GM10248 (cell line): ENCODE measurements at places on chromosomes 7 and 10.

GRCh38 chr10:76111986-76112825, 680.8 kb downstream of the LRMDA start:
- DNase-seq = no peak

DNA sequence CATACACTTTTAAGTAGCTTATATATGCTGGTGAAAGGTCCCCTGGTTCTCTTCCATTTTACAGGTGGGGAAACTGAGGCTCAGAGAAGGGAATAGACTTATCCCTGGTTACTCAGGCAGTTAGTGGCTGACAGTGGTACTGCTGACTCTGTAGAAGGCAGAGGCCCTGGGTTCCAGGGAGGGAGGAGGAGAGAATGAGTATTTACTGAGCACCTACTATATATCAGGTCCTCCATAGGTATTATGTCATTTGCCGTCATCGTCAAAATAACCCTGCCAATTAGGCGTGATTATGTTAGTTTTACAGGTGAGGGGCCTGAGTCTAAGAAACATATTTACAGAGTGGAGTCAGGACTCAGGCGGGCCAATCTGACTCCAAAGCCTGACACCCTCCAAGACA, 13.3 kb upstream of the PALD1 start:
- DNase-seq = no peak

GRCh38 chr10:131474416-131474815, 162.9 kb upstream of the TCERG1L start:
- DNase-seq = no peak

GRCh38 chr10:98427011-98427515, 12.1 kb upstream of the PYROXD2 start:
- DNase-seq = no peak

- no peak for DNase-seq
Observed at GRCh38 chr7:131010029-131010716, 276.2 kb upstream of the KLF14 start.

GRCh38 chr7:5425507-5426225, 2.0 kb upstream of the TNRC18 start:
- DNase-seq = no peak

DNA sequence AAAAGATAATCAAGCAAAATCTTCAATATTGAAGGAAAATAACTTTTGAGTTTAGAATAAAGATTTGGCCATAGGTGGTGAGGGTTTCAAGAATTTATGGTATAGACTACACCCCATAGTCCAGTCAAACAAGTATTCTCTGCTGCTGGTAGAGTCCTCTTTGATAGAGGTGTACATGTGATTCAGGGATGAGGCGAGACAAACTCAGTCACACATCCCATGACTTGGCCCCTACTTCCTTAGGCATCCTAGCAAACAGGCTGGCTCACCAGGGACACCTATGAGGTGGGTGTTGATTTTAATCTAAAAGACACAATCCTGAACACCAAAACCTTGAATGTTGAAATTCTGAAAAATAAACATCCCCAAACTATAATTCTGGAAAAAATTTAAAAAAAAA, 78.1 kb upstream of the SLC25A13 start:
- DNase-seq = no peak

DNA sequence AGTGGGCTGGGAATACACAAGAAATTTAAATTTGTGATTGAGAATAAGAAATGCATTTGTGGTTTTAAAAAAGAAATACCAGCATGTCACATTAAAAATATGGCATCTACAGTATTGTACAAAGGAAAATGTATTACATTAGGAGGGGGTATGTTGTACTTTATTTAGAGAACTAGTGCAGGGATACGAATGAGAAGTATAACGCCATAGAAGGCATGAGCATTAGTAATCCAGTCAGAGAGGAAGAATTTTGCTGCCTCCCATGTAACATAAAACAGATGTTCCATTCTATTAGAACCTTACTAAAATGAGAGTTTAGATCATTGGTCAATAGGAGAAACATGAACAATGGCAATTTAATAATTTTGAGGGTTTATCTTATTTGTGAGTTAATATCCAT, 182.2 kb downstream of the ADK start:
- DNase-seq = no peak

DNA sequence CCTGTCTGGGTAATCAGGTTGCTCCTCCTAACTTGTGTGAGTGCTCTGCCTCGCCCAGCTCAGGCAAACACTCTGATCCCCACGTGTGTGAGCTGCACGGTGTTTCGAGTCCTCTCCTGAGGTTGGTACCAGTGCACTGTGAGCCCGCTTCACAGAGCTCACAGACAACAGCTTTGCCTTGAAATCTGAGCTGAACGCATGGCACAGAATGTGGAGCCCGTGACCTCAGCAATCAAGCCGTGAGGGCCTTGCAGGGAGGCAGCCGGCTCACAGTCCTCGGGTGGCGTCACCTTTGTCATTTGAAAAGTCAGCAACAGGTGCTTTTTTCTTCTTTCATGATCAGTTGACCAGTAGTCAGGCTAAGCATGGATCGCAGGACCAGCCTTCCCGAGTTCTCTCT, 60.2 kb upstream of the ADGRA1 start:
- DNase-seq = no peak

- no peak for DNase-seq
Observed at GRCh38 chr10:99357691-99358090, 28.5 kb downstream of the CNNM1 start.

DNA sequence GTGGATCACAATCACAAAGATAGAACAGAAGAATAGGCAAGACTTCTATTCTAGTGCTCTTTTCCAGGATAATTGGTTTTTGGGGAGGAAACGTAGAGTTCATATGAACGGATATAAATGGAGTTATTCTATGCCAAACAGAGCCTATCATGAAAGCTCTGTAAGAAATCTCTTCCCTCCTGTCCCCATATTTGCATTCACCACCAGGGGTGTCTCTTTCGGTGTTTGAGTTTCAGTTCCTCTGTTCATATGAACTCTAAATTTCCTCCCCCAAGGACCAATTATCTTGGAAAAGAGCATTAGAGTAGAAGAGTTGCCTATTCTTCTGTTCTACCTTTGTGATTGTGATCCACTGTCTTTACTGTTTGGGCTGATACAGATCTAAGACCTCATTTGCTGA, 48.3 kb upstream of the CDC14C start:
- DNase-seq = no peak

GRCh38 chr10:96524741-96525140, 11.0 kb upstream of the TLL2 start:
- DNase-seq = no peak

GRCh38 chr10:98041352-98042043, 11.1 kb upstream of the CRTAC1 start:
- DNase-seq = peak; percentile 57

DNA sequence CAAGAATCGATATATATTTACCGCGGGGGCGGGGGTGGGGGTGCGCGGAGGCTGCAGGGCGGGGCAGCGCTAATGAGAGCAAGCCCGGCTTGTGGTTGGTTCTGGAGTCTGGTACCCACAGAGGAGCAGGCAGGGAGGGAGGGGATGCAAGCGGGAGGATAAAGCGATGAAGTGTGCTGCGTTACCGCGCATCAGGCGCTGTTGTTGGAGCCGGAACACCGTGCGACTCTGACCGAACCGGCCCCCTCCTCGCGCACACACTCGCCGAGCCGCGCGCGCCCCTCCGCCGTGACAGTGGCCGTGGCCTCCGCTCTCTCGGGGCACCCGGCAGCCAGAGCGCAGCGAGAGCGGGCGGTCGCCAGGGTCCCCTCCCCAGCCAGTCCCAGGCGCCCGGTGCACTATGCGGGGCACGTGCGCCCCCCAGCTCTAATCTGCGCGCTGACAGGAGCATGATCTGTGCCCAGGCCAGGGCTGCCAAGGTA, at the start of gene HECW1:
TSS of gene HECW1 (plus strand) at position 189 of the 482 bp plus-strand sequence. CDS start 131,259 bp downstream, outside the sequence.
- DNase-seq = no peak

GRCh38 chr10:28569506-28570159, 36.7 kb downstream of the WAC start:
- no peak for DNase-seq

DNA sequence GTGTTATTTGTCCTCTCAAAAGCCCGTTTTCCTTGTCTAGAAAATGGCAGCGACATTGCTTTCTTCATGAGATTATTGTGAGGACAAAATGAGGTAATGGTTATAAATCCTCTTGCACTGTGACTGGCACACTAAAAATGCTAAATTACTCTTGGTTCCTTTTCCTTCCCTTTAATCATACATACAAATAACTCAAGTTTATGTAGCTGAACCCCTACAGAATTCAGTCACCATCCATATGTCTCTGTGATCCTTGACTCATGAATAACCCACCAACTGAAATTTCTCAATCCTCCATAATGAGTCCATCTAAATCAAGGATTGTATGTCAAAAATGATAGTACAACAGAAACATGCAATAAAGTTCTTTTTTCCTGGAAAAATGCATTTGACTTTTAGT, 71.3 kb upstream of the VWC2 start:
- no peak for DNase-seq

DNA sequence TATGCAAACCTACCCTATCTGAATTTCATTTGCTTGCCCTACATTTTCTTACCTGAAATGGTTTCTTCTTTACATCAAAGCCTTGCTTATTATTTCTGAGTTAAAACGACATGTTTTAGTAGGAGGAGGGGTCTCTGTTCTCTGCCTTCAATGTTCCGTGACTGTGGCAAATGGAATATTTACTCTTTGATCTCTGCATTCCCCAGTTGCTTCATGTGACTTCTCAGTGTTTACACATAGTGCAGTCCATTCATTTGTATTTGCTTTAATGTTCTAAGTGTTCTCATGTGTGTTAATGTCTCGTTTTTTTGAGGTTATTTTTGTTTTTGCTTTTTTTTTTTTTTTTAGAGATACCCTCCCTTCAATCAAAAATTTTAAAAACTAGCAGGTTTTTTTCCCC, 75.8 kb downstream of the GNAI1 start:
- DNase-seq = no peak

DNA sequence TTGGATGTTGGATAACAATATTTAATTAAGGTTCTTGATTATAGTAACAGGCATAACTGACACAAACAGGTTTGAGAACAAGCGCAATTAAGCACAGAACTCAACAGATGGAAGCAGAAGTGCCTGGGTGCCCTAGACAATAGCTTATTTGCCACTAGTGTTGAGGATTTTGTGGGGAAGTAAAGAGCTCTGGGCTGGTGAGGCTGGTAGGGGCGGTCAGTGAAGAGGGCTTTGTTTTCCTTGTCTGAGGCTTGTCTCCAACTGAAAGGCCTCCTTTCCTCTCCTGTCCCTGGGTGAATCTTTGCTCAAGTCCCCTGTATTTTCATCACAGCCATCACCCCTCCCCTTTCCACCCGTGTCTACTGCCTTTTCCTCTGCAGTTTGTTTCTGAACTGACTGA, 104.6 kb downstream of the KAT6B start:
- DNase-seq = no peak

DNA sequence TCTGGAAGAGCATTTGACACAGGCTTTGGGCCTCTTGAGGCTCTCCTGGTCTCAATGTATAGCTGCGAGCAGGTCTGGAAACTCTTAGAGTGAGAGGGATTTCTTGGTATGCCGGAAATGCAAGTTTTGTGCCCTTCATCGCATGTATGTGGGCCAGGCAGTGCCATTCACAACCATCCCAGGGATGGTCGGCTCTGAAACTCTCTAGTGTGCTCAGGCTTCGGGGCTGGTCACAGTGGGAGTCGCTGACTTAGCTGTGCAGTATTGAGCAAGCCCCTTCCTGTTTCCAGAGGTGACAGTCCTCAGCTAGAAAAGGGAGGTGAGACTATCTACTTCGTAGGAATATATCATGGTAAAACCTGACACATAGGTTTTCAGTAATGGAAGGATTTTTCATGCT, 2.0 kb upstream of the AOAH start:
- no peak for DNase-seq

GRCh38 chr10:53765311-53765710, 992.7 kb upstream of the MBL2 start:
- DNase-seq = no peak

DNA sequence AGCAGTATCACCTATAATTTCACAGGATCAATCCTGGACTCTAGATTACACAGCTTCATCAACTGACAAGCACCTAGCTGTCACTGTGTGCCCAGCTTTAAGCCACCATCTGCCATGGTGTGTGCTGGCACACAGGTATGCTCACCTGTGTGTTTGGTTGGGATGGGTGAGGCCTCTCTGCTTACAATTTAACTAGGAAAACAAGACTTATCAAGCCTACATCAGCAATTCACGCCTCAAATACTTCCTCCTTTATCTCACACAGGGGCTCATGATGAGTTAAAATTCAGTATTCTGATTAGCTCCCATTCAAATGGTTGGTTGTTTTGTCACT, 608.2 kb downstream of the PARD3 start:
- DNase-seq = no peak

DNA sequence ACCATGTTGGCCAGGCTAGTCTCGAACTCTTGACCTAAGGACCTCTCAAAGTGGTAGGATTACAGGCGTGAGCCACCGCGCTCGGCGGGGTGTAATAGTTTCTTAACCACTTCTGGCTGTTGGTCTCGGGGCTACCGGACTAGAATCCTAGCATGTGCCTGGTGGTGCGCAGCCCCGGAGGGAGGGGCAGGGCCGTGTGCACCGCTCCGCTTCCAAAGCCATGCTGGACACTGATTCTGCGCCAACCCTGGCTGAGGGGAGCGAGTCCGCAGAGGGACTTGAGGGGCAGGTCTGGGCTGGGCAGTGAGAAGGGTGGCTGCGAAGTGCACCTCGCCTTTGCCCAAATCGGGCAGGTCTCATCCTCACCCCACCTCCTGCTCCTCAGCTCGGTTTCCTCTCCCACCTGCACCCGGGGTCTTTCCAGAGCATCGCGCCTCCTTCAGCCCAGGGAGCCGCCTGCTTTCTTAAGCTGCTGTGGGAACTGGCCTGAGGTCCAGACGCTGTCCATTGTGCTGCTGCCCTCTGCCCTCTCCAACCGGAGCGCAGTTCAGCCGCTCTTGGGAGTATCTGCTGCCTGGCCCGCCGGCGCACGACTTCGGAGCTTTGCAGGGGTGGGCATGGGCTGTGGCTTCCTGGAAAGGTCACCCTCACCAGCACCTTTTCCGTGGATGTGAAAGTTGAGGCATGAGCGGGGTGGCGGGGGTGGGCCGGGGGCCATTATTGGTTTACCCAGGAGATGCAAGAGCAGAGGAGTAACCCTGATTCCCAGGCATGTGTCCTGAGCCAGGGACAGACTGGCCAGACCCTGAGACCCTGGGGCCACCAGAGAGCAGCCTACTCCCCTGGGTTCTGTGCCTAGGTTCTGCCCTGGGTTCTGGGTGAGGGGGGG, 422.6 kb upstream of the NUPR2 start:
- DNase-seq = no peak

GRCh38 chr7:2350055-2350454, 4.6 kb upstream of the EIF3B start:
- DNase-seq = no peak

DNA sequence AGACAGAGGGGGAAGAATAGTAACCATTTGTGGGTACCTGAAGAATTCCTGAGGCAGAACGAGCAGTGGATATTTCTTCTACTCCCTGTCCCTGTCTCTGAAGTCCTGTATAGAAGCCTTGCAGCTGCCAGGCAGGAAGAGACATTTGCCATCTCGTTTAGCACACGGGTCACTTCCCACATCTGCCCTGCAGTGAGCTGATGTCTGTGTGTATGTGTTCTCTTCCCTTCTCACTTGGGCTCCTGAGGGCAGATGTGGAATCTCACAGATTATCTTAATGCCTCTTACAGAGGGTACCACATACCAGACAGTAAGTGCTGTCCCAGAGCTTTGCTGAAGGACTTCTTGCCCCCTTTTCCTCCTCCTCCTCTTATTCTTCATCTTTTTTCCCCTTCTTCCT, 14.1 kb upstream of the TRPV6 start:
- no peak for DNase-seq
